ENCODE measurements at places on chromosomes 4 and X.

GRCh38 chr4:94621491-94622080, 136.2 kb upstream of the BMPR1B start:
- peak; percentile 0 for DNase-seq

- DNase-seq, result no peak
Observed at GRCh38 chr4:182898479-182898799, 18.7 kb downstream of the DCTD start.

- no peak for DNase-seq
Observed at GRCh38 chrX:30589146-30589888, 11.8 kb upstream of the TASL start.

DNA sequence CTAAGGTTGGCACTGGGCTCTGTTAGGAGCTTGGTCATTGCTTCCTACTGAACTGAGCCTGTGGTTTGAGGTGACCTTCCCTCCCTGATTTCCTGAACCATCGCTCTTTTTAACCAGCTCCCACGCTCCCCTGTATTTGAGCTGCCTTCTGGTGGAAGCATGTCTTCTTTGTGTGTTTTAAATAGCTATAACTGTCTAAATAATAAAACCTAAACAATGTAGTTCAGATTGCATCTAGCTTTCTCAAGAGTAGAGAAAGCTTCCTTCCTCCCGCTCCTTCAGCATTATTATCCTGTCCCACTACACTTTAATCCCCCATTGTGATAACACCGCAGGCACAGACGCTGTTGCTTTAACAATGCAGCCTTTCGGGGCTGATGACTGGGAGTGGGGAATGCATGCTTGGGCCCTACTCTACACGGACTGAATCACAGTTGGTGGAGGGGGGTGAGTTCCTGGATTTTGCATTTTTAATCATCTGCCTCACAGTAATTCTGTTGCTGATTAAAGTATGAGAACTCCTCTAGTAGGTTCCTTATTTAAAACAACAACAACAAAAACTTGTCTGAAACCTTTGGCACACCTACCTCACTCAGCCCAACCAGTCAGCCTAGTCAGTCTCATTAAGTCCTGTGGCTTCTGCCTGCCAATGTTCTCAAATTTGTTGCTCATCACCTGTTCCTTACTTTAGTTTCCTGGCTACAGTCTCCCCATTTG, 6.6 kb downstream of the SMS start:
- no peak for DNase-seq

DNA sequence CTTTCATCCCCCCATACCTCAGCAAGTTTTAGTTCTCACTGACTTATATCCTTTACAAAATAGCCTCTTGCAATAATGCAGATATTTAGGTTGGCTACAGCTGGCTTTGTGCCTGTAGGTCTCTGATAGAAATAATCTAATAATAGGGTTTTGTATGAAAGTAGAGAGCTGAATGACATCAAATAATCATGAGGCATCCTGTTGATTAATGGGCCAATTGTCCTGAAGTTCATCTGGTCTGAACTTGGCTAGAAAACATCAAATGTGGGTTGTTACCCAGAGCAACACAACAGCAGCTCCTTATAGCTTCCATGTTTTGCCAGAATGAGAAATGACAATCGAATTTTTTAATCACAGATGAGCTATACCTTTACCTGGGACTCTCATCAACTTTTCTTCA, 19.2 kb upstream of the LHFPL1 start:
- no peak for DNase-seq

DNA sequence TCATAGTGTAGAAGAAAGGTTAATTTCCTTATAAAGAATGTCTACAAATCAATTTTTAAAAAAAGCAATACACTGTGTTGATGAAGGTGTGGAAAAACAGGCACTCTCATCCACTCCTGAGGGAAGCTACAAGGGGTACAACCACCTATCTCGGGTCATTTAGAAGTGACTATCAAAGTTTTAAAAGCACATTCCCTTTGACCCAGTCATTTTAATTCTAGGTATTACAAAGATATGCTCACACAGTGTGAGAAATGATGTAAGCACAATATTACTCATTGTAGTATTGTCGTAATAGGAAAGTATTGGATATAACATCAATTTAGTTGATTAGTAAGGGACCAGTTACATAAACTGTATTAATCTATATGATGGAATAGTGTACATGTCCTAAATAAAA, 7.4 kb upstream of the HCCS start:
- DNase-seq, result no peak

- no peak for DNase-seq
Observed at GRCh38 chrX:131649741-131650140, 105.9 kb downstream of the OR13H1 start.

- no peak for DNase-seq
Observed at GRCh38 chr4:71635139-71635748, 148.6 kb downstream of the GC start.
